IPS DF 6.9 (cell line): ENCODE measurements at places on chromosomes 7 and 10.

DNA sequence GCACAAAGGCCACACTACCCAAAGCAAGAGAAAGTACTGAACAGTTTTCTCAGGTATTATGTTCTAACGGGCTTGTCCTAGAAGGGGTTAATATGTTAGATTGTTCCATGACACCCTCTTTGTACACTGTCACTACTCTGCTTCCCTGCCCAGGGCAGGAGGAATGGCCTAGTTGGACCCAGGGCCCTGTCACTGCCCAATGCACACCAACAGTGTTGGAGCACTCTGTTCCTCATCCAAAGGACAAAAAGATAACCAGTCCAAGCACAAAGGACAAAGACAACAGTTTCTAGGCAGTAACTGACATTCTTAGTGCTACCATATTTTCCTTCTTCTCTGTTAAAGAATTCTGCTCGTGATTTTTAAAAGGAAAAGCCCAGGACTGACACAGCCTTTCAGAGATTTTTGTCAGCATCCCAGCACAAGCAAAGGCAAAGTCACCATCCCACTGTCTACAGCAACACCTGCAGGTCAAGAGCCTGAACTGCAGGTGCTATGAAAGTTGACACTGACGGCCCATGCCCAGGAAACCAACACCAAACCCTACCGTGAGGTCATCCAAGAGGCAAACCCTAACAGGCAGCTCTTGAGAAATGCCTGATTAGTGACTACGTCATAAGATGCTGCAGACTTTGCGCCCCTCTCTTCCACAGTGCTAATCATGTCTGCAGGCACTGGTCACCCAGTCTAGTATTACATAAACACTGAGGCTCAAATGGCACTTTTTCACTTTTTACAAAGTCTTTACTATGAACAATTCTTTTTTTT lies 13.2 kb downstream of the NUDCD3 start:
- DNase-seq, result peak; percentile 71

- DNase-seq, result no peak
Measured at GRCh38 chr7:103929901-103930311, 59.6 kb downstream of the RELN start.

- DNase-seq, result no peak
Measured at GRCh38 chr10:77310288-77310840, 327.2 kb downstream of the KCNMA1 start.

DNA sequence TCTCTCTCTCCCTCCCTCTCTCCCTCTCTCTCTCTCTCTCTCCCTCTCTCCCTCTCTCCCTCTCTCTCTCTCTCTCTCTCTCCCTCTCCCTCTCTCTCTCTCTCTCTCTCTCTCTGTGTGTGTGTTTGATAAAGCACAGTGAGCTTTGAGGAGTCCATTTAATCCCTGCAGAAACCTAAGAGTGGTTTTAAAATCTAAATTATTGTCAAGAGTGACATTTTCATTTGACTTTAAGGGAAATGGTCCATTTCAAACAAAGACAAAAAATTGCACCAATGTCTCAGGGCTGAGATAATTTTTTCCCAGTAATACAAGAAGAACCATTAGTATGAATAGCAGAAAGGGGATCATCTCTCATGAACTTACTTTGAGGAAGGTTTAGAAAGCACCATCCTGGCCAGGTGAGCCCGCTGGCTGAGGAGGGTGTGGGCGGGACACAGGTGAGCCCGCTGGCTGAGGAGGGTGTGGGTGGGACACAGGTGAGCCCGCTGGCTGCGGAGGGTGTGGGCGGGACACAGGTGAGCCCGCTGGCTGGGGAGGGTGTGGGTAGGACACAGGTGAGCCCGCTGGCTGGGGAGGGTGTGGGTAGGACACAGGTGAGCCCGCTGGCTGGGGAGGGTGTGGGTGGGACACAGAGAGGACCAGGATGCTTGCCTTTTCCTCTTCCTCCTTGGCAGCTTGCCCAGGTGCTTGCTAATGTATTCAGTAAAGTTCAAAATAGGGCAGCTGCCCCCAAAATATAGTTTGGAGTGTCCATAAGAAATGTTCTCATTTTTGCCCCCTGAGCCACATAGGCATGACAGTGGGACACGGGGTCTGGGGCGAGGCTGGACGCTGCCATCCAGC lies 125.0 kb downstream of the DNAJB6 start:
- DNase-seq, result no peak

DNA sequence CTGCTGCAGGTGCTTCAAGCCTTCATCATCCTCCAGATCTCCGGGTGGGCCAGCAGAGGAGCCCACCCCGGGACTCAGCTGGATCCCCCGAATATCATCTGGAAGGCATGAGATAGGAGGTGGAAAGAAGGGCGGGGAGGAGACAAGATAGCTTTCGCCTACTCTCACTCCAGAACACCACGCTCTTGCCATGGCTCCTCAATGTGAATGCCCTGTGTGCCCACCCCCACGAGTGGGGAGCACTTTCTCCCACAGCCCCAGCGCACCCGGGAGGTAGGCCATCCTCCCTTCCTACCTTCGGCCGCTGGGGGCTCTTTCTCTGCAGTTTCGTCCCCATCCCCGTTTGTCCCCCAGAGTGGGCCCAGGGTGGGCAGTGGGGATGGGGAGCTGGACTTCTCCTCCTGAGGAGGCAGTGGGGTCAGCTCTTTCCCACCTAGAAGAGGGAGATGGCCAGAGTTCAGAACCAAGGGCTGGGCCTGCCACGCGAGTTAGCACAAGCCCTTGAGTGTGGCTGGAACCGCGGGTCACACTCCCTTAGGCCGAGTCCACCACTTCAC lies 8.9 kb downstream of the GIGYF1 start:
- DNase-seq, result no peak

GRCh38 chr10:117007080-117007479 lies 2.1 kb upstream of the SHTN1 start:
- DNase-seq, result no peak

- no peak for DNase-seq
Measured at GRCh38 chr10:68171539-68172080, 60.3 kb downstream of the ATOH7 start.

DNA sequence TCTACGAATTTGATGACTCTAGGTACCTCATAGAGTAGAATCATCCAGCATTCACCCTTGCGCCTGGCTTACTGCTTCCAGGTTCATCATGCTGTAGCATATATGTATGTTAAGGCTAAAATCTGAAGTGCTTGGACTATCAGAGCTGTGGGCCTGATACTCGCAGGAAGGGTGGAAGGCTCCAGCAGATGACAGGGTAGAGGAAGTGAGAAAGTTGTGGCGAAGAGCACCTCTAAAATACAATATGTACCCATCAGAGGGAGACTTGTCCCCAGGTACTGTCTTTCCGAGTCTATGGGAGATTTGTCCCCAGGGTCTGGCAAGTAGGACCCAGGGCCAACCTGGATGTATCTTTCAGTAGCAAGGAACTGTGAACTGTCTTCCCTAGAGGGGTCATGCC lies 48.1 kb upstream of the PLEKHA1 start:
- no peak for DNase-seq

DNA sequence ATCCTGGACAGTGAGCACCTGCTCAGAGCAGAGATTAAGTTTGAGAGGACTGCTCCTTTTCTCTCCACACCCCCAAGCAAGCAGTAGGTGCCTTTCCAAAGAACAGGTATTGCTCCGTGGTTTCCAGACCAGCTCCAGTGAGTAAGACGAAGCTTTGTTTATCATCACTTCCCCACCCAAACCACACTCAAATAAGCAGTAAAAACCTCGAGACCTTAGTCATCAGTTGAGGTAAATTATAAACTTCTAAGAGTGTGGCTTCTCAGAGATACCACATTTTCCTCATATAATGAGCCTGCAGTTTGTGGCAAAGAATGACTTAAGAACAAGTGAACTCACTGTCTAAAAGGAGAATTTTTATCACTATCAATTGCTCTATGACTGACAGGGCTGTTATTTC lies 50.0 kb upstream of the GRB10 start:
- no peak for DNase-seq

DNA sequence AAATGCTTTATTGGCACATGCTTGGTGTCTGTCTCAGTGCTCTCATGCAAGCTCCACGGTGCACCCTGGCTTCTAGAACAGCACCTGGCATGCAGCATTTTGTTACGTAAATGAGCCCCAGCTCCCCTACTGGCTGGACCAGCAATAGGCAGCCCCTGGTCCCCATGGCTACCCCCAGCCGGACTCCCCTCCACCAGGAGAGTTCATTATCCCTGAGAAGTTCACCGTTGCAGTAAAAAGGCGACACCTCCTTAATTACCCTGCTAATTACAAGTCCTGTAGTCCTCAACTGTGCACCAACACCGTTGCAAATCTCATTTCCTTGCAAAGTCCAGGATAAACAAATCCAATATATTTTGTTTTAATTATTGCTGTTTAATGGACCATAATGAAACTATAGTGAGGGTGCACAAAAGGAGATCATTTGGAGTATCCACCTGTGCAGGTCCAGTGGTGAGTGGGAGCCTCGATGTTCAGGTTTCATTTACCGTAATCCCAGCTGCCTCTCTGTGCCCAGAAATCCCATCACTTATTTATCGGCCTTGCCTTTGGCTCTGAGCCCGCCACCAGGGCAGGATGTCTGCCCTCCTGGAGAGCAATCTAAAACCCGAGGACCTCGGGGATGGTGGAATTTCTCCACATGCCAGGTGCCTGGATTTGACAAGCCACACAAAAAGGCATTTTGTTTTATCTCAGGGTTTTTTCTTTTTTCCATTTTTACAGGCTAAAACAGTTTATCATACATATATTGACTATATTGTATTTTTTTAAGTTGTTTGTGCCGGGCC lies 12.8 kb upstream of the DRGX start:
- no peak for DNase-seq

GRCh38 chr10:34697351-34698247 lies 117.5 kb downstream of the PARD3 start:
- DNase-seq, result no peak

DNA sequence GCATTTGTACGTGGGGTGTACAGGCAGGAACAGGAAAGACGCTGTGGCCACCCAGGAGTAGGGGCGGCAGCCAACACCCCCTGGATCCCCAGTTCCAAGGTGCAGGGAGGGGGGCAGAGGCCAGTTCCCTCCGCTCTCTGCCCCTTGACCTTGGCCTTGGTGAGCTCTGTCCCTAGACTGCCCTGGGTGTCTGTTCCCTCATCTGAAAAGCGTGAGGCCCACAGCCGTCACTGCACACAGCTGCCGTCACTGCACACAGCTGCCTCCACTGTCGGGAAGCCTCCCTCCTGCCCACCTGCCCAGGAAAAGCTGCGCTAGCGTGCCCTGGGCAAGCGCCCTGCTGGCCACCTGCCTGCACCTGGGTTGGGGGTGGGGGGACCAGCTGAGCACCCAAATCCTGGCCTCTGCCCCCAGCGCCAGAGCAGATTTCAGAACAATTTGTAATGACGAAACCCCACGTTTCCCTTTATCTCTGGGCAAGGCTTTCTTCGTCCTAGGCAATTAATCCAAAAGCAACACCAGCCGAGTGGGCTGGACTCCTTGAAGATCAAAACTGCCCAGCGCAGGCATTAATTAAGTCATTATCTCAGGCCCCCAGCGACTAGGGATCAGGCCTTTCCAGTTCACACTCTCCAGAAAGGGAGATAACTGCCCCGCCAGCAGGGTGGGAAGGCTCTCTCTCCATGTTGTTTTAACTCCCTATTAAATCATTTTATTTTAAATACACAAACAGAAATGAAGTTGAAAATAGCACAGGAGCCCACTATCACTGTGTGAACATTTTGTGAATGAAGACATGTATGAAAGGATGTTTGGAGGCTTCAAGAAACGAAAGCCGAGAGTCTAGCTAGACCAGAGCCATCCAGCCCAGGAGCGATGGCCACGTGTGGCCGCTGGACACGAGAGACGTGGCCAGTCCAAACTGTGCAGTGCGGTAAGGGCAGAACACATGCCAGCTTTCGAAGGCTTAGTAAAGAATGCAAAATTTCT lies 4.0 kb upstream of the PDGFA start:
- no peak for DNase-seq

- DNase-seq, result no peak
Measured at GRCh38 chr7:1015196-1016121, 28.9 kb upstream of the GPR146 start.

GRCh38 chr7:116236020-116236630 lies 25.8 kb downstream of the TES start:
- DNase-seq, result no peak

GRCh38 chr7:3861386-3861785 lies 560.3 kb downstream of the SDK1 start:
- DNase-seq, result no peak

DNA sequence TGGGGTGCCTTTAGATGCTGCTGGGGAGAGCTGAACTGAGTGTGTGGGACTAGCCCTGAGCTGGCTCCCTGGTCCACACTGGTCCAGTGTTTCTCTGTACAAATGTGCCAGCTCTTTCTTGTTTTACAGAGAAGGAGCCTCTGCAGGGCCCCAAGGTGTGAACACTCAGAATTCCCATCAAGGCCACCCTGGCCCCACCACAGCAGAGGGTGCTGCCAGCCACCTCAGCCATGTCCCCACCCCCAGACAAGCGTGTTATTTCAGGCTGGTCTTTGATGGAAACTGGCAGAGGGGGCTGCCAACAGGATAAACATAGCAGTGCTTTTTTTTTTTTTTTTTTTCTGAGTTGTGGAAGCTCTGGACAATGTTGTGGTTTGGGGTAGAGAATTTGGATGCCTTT lies 68.5 kb upstream of the LRRC18 start:
- DNase-seq, result no peak

DNA sequence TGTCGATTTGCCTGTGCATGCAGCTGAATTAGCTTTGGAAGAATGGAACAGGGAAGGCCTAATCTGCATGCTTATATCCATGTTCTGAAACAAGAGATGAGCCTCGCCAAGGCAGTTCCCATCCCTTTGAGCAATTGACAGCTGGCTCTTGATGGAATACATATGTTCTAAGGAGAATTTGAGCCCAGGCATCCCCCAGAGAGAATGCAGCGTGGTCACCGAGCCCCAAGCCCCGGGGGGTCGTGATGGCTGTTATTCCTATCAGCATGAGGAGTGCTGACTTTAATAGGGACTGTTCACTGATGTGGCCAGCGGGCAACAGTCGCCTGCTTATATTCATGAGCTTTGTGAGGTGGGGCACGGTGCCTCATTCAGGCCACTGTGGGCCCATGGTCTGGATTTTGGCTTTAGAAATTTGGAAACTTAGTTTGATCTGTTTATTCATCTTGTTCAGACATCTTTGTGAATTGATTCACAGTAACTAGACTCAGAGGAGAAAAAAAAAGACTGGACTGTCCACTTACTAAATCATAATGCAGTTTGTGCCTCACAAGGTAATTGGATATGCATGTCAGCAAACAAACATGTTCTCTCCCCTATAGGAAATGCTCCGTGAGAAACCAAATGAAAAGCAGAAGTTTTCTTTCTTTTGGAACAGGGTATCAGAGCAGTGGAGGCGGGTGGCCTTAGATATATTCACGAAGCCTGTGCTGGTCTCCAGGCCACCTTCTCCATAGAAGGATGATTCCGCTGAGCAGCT lies 204.9 kb downstream of the CCDC3 start:
- no peak for DNase-seq

- DNase-seq, result no peak
Measured at GRCh38 chr7:43104874-43105520, 7.5 kb upstream of the HECW1 start.

DNA sequence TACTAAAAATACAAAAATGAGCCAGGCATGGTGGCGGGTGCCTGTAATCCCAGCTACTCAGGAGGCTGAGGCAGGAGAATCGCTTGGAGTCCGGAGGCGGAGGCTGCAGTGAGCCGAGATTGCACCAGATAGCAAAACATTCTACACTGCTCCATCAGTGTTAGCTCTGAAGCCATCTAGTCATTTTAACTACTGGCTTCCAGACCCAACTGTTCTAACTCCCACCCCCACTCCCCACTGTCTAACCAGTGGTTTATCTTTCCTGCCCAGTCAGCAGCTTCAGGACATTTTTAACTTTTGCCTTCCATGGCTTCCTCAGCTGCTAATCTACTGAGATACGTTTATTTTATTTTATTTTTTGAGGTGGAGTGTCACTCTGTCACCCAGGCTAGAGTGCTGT lies 6.2 kb upstream of the FRAT1 start:
- no peak for DNase-seq
